GM23248 (cell line): ENCODE measurements at places on chromosomes 2 and 18. TPM values are rescaled to one million over a fixed set of nuclear protein-coding genes. Genes with fewer than 3 reads are reported as not detected.
A peak's percentile ranks its signal among the peaks of the same experiment; 100 is the strongest.

DNA sequence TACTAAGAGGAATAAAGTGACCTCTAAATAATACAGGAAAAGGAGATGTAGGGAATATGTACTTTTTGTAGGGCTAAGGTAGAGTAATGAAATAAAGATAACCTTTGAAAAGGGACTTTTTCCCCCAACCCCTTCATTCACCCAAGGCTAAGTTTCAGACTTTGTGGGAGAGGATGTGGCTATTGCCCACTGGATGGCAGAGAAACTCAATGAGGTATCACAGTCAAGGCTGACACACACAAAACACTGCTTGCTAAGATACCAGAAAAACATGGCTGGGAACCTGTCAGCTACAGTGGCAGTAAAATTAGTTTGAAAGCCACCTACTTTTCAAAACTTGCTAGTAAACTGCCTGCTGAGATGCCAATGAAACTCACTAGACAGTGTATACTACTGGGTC, 158.8 kb upstream of the WDSUB1 start:
- no peak for DNase-seq

The EFEMP1 gene
- 1,343 and 1,498 TPM in 2 replicates for total RNA-seq

The RIT2 gene
- total RNA-seq: not detected in 2 replicates

GRCh38 chr18:13452871-13453680, 234.5 kb downstream of the LDLRAD4 start:
- no peak for DNase-seq

DNA sequence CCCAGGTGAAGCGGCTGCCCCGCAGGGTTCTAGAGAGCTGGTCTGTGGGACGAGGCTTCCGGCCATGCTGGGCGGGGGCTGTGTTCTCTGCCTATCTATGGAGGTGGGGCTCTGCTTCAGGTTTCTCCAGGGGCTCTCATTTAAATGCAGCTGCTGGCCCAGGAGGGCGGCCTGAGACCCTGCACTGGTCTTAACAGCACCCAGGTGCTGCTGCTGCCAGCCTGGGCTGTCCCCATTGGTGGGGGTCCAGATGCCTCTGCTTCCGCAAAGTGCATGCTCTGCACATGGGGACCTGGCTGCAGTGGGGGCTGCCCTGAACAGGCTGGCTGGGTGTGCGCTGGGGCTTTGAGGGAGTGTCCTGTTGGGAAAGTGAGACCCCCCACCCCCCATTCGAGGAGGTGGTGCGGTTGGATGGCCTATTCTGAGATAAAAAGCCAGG, 29.7 kb upstream of the ALLC start:
- DNase-seq: no peak

DNA sequence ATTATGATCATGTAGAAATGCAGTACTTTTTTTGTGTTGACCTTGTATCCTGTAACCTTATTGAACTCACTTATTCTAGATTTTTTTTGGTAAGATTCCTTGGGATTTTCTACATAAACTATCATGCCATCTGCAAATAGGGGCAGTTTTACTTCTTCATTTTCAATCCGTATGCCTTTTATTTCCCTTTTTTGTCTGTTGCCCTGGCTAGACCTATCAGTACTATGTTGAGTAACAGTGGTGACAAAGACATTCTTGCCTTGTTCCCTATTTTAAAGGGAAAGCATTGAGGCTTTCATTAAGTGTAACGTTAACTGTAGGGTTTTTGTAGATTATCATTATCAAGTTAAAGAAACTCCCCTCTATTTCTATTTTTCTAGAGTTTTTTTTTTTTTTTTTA, 92.3 kb downstream of the LYPD1 start:
- DNase-seq: no peak

The ORC4 gene
- total RNA-seq: 39.5 and 51.4 TPM in 2 replicates

GRCh38 chr18:55688030-55688429, 100.0 kb upstream of the TCF4 start:
- no peak for DNase-seq

- no peak for DNase-seq
These were observed 147.3 kb upstream of the TCF4 start for GRCh38 chr18:55735199-55735855.

The FOXD4L1 gene
- total RNA-seq: not detected in 2 replicates

GRCh38 chr18:12376034-12376753, 833 bp downstream of the AFG3L2 start:
- DNase-seq: peak; percentile 40

The BUB1 gene
- 16.3 and 21.3 TPM in 2 replicates for total RNA-seq

- peak; percentile 59 for DNase-seq
These were observed 409.5 kb upstream of the POU3F3 start for GRCh38 chr2:104444392-104444791.

- no peak for DNase-seq
These were observed 172.6 kb downstream of the HAUS1 start for GRCh38 chr18:46276748-46277147.

The DYNC1I2 gene
- 91.7 and 118 TPM in 2 replicates for total RNA-seq

DNA sequence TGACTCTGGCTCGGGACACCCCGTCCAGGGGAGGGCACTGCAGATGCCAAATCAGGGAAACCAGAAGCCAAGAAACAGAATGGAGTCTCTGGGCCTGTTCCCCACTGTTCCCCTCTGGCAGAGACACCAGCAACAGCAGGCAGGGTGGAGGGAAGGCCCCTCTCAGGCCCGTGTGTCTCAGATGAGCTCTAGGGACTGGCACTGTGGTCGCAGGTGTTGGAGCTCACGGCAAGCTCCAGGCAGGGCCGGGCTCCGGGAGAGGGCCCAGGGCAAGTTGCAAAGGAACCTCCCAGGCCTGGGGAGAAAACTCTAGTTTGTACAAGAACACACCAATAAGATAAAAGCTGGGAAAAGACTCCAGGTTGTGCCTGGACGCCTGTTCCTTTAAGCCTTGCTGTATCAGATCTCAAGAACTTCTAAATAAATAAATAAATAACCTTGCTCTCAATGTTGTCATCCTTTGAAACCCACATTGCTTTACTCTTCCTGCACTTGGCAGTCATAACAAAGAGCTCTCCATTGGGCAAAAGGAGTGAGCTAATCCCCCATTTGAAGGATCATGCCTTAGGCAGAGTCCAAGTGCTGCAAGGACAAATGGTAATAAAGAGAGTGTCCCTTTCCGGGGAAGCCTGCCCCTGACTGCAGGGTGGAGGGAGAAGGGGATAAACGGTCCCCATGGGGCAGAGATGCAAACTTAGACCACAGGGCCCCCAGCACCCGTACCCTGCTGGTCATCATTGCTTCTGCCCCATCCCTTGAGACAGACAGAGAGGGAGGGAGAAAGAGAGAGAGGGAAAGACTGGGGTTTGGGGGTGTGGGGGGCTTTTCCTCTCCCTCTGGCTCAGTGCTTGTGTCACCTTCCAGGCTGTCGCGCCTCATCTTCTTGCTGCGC, 33.3 kb downstream of the CNGA3 start:
- DNase-seq: peak; percentile 32

GRCh38 chr2:137190411-137191195, 425.3 kb downstream of the THSD7B start:
- peak; percentile 56 for DNase-seq

The TUBA3E gene
- total RNA-seq: not detected in 2 replicates

- DNase-seq: no peak
These were observed 66.0 kb downstream of the CDH2 start for GRCh38 chr18:28110924-28111323.

DNA sequence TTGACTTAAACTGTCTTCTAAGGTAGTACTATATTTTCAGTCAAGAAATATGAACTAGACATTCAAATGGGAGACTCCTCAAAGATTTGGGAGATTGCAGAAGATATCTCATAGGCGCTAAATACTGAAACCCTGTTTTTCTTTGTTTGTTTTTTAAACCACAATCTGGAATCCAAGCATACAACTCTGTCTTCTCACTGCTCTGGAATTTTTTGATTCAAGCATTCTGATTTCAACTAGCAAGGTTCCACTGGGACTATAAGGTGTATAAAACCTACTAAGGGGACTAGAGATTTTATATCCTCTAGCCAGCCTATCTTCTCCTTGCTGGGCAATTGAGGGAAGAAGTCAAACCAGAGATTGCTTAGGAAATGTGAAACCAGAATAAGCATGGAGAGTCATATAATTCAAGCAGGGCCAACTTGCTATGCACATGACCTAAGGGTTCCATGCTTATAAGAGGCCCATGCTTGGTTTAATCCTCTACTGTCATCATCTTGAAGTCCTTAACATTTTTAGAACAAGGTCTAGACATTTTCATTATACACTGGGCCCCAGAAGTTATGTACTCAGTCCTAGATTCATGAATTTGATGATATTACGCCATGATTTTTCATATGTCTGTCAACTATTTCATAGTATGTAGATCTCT, 405.5 kb downstream of the PARD3B start:
- peak; percentile 43 for DNase-seq

- DNase-seq: no peak
These were observed 273.7 kb downstream of the SLC4A3 start for GRCh38 chr2:219901155-219901554.

DNA sequence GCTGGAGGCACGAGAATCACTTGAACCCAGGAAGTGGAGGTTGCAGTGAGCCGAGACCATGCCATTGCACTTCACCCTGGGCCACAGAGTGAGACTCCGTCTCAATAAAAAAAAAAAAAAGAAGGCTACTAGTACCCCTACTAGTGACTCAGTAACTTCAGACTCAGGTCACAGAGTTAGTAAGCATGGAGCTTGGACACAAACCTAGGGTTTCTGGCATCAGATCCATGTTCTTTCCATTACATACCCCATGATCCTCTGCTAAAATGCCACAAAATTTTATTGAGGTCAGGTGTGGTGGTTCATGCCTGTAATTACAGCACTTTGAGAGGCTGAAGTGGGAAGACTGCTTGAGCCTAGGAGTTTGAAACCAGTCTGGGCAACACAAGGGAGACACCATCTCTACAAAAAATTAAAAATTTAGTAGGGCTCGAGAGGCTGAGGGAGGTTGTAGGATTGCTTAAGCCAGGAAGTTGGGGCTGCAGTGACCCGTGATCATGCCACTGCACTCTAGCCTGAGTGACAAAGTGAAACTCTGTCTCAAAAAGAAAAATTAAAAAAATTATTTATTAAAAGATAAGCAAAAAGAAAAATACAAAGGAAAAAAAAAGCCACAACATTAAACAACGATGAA, 45.1 kb downstream of the DHX57 start:
- no peak for DNase-seq

DNA sequence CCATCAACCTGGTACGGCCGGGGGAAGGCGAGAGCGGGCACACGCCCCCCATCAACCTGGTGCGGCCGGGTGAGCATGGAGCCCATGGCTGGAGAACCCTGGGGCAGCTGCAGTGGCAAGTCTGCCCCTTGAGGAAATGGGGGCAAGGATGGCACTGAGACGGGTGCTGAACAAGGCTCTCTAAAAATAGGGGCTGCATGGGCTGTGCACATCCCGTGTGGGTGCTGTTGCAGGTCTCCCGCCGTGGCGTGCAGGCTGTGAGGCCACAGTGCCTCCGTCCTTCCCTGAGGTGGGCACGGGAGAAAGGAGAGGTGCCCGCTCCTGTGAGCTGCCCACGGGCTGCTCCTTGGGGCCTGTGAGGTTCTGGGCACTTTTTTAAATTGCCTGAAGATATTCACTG, 99.2 kb downstream of the NFATC1 start:
- no peak for DNase-seq

DNA sequence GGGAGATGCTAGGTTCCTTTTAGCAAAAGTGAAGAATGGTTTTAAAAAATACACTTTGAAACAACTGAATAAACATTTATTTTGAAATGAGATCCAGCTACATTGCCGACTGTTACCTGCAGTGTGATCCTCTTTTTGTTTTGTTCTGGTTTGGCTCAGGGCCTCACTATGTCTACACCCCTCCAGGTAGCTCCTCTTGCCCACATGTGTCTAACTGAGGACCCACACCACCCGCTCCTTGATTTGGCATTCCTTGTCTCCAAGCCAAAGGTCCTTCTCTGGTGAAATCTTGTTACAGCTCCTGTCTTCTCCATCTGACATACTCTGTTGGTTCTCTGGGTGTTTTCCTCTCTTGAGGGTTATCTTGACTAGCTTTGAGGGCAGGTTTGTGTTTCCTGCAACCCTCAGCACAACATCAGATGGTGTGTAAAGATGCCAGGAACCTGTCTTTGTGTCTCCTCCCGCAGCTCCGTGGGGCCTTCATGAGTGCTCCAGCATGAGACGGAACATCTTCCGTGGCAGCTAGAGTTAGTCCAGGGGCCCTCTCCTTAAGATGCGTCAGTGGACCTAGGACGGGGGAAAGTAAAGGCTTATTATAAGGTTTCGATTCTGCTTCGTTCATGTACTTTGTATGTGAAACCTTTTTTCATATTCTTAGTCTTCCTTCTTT, 32.1 kb downstream of the MAP4K4 start:
- no peak for DNase-seq

The GLI2 gene
- 5.1 and 8.3 TPM in 2 replicates for total RNA-seq

DNA sequence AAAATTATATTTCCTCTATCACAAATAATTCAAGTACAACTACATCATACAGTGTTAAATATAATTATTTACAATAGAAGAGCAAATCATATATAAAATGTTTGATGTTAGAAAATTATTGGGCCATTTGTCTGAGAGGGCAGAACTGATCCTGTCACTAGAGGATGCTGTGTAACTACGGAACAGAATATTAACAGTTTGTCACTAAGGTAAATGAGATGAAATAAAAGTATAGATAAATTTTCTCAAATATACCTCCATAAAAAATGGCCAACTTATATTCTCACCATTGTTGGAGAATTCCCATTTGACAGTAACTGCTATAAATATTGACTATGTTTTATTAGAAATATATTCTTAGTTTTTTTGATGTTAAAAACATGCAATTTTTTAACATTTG, 1067.4 kb upstream of the DDX18 start:
- no peak for DNase-seq

The MYO7B gene
- total RNA-seq: under 0.01 TPM in 1 of 2 replicates, not detected in the other
